Hippocampal formation (tissue), 2 donors: ENCODE measurements at places on chromosomes 4 and X.

DNA sequence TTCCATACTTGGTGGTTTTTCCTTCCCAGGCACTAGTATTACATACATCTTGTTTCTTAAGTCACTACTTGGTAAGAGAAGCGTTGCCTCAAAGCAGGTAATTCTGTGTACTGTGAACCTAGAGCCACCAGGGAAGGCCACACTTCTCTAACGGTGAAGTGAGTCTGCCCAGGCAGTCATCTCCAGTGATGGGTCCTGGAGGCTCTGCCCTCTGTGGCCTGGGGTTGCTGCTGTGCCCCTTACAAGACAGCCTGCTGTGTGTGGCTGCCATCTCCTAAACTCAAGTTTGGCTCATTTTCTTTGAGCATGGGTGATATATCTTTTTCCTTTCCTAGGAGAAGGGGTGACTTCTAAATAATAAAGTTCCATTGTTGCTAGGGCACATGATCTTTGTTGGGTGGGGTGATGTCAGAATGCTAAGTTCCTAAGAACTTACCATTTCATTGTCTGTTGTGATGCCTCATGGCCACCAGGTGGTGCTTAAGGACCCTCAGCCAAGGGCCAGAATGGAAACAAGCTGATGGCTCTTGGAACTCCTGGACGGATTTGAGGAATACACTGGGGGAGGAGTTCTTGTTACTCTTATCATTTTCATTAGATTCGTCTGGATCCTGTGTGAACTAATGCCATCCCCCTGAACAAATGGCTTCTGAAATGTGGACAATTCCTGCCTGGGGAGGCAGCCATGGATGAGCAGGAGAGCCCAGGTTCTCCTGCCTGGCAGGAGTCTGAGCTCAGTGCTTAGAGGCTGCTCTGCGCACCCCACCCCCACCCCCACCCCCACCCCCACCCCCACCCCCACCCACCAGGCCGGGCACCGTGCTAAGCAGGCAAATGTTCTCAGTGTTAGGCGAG lies 41.1 kb upstream of the WDR1 start:
- peak; percentile 48 for DNase-seq

DNA sequence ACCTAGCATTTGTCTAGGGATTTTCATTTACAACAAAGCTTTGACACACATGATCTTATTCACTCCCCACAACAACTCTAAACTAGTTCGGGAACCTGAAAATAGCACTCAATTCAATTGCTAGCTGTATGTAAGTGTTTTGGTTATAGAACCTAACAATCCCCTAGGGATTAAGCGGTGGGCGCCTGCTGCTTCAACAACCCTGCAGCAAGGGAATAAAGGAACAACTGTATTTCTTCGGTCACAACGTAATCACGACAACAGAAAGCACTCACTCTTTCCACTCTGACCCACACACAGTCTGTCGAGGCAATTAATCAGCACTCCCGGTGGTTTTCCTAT lies 674 bp upstream of the DIAPH2 start:
- no peak for DNase-seq

- DNase-seq: peak; percentile 55
These were observed 661.6 kb downstream of the RAPGEF2 start for GRCh38 chr4:159764343-159764952.

DNA sequence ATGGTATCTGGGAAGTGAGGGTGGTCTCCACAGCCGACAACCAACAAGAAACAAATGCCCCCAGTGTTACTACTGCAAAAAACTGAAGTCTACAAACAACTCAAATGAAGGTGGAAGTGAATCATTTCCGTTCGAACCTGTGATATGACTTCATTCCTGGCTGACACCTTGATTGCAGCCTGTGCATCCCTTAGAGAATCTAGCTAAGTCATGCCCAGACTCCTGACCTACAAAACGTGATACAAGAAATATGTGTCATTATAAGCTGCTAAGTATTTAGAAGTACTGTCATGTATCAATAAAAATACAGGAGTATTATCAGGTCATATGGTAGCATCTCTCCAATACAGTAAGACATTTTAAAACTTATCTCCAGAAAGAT lies 959.7 kb upstream of the LCORL start:
- DNase-seq: no peak

- DNase-seq: no peak
These were observed 19.5 kb downstream of the WWC2 start for GRCh38 chr4:183118585-183118984.

- DNase-seq: no peak
These were observed 79.3 kb downstream of the REPS2 start for GRCh38 chrX:17025621-17026302.

- DNase-seq: no peak
These were observed 11.9 kb downstream of the HSD17B13 start for GRCh38 chr4:87310691-87311335.

- DNase-seq: no peak
These were observed 428 bp downstream of the ADAD1 start for GRCh38 chr4:122379239-122379638.

- DNase-seq: no peak
These were observed 154.5 kb downstream of the GRXCR1 start for GRCh38 chr4:43047058-43047457.

- DNase-seq: no peak
These were observed 67.8 kb upstream of the SORBS2 start for GRCh38 chr4:185879666-185880312.

DNA sequence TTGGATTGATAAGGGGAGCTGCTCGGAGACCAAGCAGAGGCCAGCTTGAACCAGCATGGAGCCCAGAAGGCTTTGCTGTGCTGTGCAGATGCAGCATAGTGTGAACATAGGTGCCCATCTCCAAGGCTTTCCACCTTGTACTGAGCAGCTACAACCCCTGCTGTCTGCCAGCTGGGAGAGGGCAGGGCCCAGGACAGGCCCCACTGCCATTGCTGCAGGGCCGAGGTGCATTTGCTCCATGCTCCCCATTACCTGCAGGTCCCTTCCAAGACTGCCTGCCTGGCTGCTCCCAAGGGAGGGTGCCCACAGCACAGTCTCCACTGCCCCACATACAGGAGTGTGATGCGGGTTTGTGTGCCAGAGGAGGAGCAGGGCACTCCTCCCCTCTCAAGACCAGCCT lies 1016.0 kb upstream of the INTU start:
- DNase-seq: no peak

- DNase-seq: no peak
These were observed 49.4 kb downstream of the RPS6KA3 start for GRCh38 chrX:20217271-20217670.
